Activated T-helper 2 cell treated with anti-CD3 and anti-CD28 coated beads, Interferon-gamma antibody, Interleukin-2, Interleukin-4, amounts not matched to agents 10 μg/mL and 5 μg/mL and 100 μg/mL, durations not matched to agents 14 hours and 24 hours and 36 hours (primary cell): ENCODE measurements at places on chromosomes 13 and 19. TPM values are rescaled to one million over a fixed set of nuclear protein-coding genes. Genes with fewer than 3 reads are reported as not detected.

DNA sequence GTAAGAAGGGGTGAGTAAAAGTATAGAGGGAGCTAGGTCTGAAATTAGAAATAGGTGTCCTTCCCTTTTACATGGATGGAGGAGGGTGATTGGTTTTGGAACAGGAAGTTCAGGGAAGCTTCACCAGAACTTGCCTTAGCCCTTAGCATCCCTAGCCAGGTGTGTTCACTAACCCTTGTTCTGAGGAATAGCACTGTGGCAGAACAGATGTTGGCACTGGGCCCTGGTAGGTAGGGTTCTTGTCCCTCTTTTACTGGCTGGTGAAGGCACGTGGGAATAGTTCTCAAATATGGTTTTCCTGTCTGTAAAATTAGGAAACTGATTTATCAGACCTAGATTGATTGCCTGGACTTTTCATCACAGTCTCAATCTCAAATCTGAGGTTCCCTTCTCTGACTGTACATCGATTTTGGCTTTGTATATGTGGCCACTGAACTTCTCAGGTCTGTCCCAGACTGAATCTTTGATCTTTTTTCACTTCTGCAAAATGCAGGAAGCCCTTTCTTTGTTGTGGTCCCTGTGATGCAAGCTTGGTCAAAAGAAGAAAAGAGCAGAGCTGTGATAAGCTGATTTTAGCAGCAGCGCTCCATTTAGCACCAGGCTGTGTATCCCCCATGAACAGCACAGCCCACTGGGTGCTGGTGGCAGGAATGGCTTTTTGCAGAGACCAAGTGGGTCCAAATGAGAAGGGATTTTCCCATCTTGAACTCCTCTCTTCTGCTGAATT is 86.2 kb upstream of the HTR2A start:
- H3K36me3 ChIP-seq: no peaks in the 10 kb centered on the region
- H3K4me3 ChIP-seq: no peak overlapping the region
- no peaks in the 10 kb centered on the region for H3K27me3 ChIP-seq
- no peak for DNase-seq
- H3K27ac ChIP-seq: no peak overlapping the region

GRCh38 chr19:3073931-3074595 is 11.8 kb upstream of the TLE5 start:
- H3K27me3 ChIP-seq: no peaks in the 10 kb centered on the region
- no peak overlapping the region for H3K4me3 ChIP-seq
- H3K36me3 ChIP-seq: no peaks in the 10 kb centered on the region
- peaks cover 3% of the 10 kb centered on the region for H3K4me1 ChIP-seq
- no peak for DNase-seq

Gene CTXN1
- total RNA-seq: 0.50 and 0.53 TPM in 2 replicates

DNA sequence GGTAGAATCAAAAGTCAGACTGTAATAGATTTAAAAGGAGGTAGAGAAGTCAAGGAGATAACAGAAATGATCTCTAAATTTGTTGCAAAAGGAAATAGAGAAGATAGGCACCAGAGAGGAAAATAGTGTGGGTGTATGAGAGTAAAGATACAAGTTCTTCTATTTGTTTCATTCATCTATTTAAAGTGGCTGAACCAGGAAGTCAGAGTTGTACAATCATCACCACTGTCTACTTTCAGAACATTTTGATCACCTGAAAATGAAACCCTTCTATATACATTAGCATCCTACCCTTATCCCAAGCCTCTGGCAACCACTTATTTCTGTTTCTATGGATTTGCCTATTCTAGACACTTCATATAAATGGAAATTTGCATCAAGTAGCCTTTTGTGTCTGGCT is 36.7 kb downstream of the INTS6 start:
- peaks cover 79% of the 10 kb centered on the region for H3K36me3 ChIP-seq
- peak overlapping the region; percentile 53 for H3K27ac ChIP-seq
- no peak overlapping the region for H3K4me3 ChIP-seq
- no peak for DNase-seq
- peaks cover 44% of the 10 kb centered on the region for H3K4me1 ChIP-seq

Gene RELB
- 62.7 and 70.3 TPM in 2 replicates for total RNA-seq

- no peak overlapping the region for H3K27ac ChIP-seq
- H3K36me3 ChIP-seq: no peaks in the 10 kb centered on the region
- no peaks in the 10 kb centered on the region for H3K27me3 ChIP-seq
These were observed 386.6 kb downstream of the PCDH20 start for GRCh38 chr13:61029064-61029463.

- no peaks in the 10 kb centered on the region for H3K27me3 ChIP-seq
- H3K4me3 ChIP-seq: no peak overlapping the region
These were observed 8.1 kb downstream of the POMP start for GRCh38 chr13:28666897-28667488.

DNA sequence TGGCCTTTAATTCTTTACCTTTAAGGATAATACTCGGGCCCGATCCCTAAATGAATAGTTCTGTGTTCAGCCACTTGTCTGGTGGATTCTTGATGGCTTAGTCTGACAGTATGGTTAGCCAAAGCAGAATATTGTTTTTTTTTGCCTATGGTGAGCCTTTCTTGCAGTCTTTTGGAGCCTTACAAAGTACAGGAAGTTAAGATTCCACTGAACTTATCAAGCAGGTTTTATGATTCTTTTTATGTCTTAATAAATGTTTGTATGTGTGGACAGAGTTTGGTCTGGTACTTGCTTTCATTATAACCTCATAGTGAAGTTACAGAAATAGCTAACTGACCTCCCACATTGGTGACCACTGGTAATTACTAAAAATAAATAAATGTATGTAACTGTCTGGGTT is 17.1 kb downstream of the PCCA start:
- no peak overlapping the region for H3K27ac ChIP-seq
- H3K4me1 ChIP-seq: no peaks in the 10 kb centered on the region
- no peaks in the 10 kb centered on the region for H3K27me3 ChIP-seq

GRCh38 chr13:69168436-69168835 is 939.2 kb upstream of the ATXN8OS start:
- DNase-seq: no peak
- no peaks in the 10 kb centered on the region for H3K36me3 ChIP-seq
- H3K27ac ChIP-seq: no peak overlapping the region
- H3K4me3 ChIP-seq: no peak overlapping the region
- no peaks in the 10 kb centered on the region for H3K4me1 ChIP-seq
